T-cell (primary cell): ENCODE measurements at places on chromosomes 2 and 18.

DNA sequence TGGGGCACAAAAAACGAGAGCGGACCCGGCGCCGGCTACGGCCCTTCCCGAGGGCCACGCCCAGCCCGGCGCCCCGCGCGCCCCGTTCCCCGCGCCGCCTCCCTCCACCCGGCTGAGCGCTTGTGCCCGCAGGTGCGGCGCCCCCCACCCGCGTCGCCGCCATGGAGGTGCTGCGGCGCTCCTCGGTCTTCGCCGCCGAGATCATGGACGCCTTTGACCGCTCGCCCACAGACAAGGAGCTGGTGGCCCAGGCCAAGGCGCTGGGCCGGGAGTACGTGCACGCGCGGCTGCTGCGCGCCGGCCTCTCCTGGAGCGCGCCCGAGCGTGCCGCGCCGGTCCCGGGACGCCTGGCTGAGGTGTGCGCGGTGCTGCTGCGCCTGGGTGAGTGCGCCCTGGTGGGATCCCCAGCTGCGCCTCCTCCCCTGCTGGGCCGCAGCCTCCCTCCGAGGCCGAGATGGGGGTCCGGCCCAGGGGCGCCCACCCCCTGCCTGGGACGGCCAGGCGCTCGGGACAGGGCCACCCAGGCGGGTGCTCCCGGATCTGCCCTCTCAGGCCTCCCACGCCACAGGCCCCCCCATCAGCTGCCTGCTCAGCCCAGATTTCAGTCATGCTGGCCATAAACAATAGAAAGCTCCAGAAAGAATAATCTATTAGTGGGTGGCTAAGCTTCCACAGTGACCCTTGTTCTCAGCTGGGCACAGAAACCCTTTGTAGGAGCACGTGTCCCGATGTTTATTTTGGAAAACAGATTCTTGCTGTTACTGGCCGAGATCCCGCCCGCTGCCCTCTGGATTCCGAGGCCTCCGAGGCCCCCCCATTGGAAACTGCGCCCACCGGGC lies 997 bp downstream of the BOK start:
- DNase-seq = no peak

DNA sequence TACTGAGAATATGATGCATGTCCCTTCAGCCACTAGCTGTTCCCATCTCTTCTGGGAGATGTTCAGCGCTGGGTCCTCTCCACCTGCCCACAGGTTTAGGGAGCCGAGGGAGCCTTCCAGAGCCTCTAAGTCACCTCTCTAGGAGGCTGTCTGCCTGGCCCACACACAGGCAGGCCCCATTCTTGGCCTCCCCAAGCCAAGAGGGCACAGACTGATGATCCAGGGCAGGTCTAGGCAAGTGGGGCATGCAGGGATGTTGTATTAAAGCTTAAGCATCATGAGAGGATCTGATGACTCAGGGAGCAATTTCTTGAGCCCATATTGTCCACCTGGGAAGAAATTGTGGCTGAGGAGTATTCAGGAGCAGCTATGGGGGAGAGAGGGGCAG lies 19.9 kb downstream of the TMSB10 start:
- DNase-seq = no peak

GRCh38 chr2:11074246-11074820 lies 80.9 kb upstream of the SLC66A3 start:
- no peak for DNase-seq

DNA sequence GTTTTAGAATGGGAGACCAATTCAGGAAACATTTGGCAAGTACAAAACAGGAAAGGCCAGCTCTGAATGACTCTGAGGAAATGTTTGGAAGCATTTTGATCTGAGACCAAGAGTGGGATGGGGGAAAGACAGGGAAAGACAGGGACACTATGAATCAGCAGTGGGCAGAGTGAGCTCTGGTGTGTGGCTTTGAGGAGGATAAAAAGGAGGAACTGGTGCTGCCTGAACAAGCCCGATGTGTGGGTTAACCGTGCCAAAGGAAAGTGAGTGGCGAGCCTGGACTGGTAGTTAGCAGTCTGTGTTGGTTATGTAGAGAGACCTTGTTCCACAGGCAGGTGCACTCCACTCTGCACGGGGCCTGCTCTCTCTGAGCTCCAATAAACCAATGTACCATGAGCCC lies 5.3 kb downstream of the MFSD6 start:
- DNase-seq = no peak

DNA sequence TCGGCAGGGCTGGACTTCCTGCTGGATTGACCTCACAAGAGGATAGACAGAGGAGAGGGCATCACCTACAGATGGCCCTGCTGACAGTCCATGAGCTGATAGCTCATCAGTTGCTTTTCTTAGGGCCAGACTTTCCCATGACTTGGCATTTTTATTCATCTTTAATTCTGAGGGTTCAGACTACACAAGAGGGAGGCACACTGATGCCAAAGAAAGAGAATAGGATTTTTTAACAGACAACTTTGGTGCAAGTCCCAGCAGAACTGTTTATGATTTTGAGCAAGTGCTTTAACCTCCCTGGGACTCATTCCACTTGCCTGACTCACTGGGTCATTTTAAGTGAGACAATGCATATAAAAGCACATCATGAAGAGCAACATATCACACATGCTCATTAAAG lies 299.2 kb downstream of the INSIG2 start:
- DNase-seq = no peak

DNA sequence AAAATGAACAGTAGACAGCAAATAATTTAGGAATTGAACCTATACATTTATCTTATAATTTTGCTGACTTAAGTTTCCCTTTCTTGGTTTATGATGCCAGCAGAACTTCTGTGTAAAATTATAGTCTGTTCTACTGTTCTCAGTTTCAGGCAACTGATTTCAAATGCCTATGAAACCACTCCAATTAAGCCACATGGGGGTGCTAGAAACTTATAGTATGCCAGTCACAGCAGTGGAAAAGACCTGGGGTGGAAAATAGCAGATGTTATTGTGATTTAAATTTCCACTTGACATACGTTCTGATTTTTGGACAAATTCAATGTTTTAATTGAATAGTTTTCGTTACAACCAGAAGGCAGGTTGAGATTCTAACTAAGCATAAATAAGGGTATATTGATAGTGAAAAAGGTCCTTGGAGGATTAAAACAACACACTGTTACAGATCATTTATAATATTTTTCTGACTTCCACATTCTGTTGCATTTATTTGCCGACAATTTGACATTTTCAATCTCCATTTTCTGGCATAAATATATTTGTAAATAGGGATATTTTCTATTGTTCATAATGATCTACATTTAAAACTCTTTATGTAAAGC lies 61.4 kb downstream of the CPS1 start:
- DNase-seq = no peak

DNA sequence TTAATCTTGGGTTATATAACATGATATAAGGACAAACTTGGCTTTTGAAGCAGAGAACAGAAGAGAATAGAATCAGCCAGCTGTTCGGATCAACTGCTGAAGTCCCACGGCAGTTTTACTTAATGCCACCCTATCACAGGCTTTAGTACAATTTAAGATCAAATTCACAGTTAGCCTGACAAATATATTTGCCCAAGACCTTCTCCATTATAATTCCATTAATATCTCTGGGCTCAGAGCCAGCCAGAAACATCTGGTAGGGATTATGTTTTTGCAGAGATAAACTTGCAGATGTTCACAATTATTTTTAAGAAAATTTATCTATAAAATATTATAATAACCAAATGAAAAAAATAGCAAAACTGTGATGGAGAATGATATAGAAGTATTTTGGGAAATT lies 381.4 kb downstream of the RAD51AP2 start:
- no peak for DNase-seq

GRCh38 chr2:106267997-106268396 lies 73.9 kb upstream of the UXS1 start:
- DNase-seq = no peak

DNA sequence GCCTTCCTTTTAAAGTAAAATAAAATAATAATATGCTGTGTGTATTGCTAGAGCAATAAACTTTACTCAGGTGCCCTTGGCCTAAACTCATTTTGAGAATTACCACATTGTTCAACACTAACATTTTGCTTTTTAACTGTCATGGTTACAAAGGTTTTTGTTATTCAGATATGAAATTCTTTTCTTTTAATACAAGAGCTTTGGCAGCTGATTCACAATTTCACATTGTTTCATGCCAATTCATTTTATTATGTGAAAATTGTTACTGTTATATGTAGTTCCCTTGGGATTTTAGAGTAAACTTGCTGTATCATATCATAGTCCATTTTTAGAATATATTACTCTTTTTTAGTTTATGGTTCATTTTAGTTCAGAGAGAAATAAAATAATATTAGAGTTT lies 65.8 kb upstream of the ZNF804A start:
- no peak for DNase-seq

GRCh38 chr2:128702616-128703015 lies 383.9 kb upstream of the HS6ST1 start:
- DNase-seq = no peak

GRCh38 chr2:159882130-159882745 lies 84.2 kb upstream of the CD302 start:
- DNase-seq = no peak

- peak; percentile 48 for DNase-seq
Measured at GRCh38 chr2:200703127-200703925, 108.4 kb upstream of the BZW1 start.

GRCh38 chr18:39403121-39403520 lies 1837.5 kb upstream of the CELF4 start:
- no peak for DNase-seq

GRCh38 chr18:70453058-70453775 lies 164.4 kb downstream of the SOCS6 start:
- DNase-seq = no peak

GRCh38 chr2:231361701-231362554 lies 33.6 kb upstream of the B3GNT7 start:
- DNase-seq = peak; percentile 8

GRCh38 chr2:222525811-222526210 lies 101.5 kb downstream of the SGPP2 start:
- DNase-seq = no peak

- DNase-seq = no peak
Measured at GRCh38 chr2:160397530-160397865, 96.1 kb downstream of the RBMS1 start.

DNA sequence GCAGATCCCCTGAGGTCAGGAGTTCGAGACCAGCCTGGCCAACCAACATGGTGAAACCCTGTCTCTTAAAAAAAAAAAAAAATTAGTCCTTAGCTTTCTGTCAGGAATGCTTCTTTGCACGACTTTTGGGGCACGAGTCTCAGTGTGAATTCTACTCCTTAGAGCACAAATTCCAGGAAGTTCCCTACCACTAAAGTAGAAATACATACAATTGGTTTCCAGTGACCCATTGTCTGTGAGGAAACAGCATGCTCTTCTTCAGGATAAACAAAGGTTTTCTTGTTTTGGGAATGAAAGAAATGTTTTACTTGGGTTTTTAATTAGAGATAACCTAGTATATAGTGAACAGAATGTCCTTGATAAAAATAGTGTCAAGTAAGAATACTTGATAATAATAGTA lies 23.7 kb downstream of the PSMA8 start:
- no peak for DNase-seq

GRCh38 chr2:61327173-61327572 lies 143.7 kb downstream of the USP34 start:
- DNase-seq = no peak

GRCh38 chr18:7764405-7764804 lies 197.3 kb downstream of the PTPRM start:
- no peak for DNase-seq

DNA sequence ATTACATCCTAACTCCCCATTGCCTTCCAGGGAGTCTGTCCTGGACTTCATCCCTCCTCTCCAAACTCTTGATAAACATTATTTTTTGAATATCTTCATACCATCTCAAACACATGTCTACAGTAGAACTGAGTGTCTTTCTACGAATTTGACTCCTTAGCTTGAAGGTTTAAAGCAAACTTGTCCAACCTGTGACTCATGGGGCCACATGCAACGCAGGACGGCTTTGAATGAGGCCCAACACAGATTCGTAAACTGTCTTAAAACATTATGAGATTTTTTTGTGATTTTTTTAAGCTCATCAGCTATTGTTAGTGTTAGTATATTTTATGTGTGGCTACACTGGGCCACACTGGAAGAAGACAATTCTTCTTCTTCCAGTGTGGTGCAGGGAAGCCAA lies 98.1 kb downstream of the PARD3B start:
- DNase-seq = no peak

DNA sequence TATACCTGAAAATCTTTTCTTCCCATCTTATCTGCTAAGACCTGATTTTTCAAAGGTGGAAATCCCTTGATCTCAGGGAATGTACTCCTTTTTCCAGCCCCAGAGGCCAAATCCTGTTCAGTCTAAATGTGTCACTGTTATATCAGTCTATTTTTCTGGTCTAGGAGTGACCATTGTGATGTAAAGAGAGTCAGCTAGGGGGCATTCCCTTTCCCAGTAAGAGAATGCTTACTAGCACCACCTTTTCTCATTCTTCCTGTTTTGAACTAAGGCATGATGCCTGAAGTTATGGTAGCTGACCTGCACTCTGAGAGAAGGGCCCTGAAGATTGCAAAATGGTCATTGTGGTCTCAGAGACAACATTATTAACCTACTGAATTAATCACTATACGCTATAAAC lies 124.1 kb upstream of the XIRP2 start:
- no peak for DNase-seq

GRCh38 chr2:61658841-61659780 lies 121.0 kb upstream of the XPO1 start:
- DNase-seq = no peak

DNA sequence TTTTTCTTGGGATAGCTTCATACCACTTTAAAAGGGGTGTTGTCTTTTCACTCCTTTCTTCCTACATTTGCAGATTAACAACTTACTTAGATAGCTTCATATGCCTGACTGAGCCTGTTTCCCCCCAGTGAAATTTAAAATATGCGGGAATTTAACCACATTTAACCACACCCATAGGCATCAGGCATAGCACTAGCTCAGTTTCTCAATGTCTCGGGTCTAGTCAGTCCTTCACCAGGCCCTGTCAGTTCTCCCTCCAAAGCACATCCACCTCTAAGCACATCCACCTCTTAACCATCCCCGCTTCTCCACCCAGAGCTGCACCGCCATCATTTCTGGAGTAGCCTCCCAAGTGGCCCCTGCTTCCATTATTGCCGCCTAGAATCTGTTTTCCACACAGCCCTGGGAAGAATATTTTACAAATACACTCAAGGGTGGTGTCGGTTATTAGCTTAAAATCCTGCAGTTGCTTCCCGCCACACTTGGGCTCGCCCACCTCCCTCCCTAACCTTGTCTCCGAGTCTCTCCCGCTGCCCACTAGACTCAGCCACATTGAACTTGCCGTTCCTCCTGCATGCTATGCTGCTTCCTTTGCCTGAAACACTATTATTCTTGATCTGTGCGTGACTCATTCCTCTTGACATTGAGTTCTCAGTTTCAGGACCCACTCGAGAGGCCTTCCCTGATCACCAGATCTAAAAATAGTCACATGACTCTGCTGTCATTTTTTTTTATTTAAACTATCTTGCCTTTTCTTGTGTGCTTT lies 68.3 kb downstream of the SPTBN1 start:
- DNase-seq = no peak

DNA sequence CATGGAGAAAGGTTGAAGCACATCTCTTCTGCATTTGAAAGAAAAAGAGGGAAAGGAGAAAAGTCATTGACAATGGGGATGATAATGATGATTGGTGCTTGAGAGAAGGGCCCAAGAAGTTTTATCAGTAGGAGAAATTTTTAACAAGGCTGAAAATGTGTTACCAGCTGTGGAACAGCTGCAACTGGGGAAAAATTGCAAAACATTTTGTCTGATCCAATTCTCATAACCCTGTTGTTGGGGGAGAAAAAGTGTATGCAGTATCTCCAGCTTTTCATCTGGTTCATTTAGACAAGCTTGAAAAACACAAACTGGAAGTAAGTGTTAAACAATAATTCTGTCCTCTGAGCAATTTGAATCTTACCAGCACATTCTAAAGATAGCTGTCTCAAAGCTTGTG lies 92.7 kb downstream of the CSRNP3 start:
- no peak for DNase-seq

GRCh38 chr2:45320956-45321355 lies 290.1 kb downstream of the SRBD1 start:
- no peak for DNase-seq
